Femur (tissue), 1 donor: ENCODE measurements at places on chromosomes 13 and 19.
A peak's percentile ranks its signal among the peaks of the same experiment; 100 is the strongest.

- DNase-seq, result peak; percentile 27
Observed at GRCh38 chr13:72536714-72537394, 190.6 kb downstream of the MZT1 start.

GRCh38 chr13:92158346-92158745, 759.9 kb downstream of the GPC5 start:
- DNase-seq, result no peak

DNA sequence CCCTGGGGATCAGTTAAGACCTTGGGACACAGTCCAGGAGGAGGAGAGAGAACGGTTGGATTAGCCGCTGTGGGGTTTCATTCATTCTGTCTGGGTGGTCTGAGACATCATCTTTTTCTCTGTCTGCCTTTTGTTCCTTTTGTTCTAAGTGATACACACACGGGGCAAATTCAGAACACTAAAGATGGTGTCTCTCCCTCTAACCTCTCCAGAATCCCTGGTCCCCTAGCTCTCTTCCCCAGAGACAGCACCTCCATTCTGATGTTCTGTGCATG, 5.0 kb downstream of the BICRA start:
- no peak for DNase-seq

GRCh38 chr13:33144358-33144784, 128.1 kb downstream of the KL start:
- DNase-seq, result no peak

DNA sequence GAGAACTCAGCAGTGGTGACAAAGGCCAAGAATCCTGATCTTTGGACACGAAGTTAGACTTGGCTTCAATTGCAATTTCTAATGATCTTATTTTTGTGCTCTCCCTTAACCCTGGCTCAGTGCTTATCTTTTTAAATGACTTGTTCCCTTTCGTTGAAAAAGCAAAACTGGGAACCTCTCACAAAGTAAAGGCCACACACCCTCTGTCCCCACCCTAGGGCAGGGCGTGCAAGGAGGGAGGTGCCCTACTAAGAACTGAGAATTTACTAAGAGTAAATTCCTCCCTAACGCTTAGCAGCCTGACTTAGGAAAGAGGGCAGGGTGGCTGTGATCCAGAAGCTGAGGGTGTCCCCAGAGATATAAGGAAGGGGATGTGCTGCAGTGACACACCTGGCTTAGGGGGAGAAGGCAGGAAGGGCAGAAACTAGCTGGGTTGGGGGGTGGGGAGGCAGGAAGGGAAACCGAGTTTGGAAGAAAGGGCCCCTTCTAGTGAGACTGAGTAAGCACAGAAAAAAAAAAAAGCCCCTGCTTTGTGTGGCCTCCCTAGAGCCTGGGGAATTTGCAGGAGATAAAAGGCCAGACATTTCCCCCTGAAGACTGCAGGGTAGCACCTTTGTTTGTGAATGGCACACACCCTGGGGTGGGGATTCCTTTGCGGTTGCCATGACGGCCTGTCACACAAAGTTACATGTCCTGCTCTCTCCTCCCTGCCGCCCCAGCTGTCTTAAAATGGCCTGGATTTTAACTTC, 435.1 kb downstream of the EFNB2 start:
- no peak for DNase-seq

GRCh38 chr19:34588249-34588648, 88.7 kb downstream of the SCGB2B2 start:
- no peak for DNase-seq

GRCh38 chr13:91986761-91987483, 588.5 kb downstream of the GPC5 start:
- DNase-seq, result no peak

DNA sequence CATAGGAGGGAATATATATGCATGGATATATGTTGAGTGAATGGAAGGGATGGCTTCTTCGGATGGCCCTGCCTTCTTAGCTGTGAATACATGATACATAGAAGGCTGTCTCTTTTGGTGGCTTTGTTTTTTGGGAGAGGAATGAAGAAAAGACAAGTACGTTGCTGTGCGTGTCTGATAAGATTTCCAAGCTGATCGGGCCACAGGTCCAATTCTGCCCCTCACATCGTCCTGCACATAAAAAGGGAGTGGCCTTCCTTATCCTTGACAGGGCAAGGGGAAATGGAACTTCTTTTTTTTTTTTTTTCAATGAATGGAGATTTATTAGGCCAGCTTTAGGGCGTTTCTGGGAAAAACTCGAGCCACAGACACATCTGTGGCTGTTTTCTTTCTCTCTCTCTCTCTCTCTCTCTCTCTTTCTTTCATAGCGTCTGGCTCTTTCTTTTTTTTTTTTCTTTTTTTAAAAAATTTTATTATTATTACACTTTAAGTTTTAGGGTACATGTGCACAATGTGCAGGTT, 103.8 kb upstream of the SPATA13 start:
- no peak for DNase-seq

DNA sequence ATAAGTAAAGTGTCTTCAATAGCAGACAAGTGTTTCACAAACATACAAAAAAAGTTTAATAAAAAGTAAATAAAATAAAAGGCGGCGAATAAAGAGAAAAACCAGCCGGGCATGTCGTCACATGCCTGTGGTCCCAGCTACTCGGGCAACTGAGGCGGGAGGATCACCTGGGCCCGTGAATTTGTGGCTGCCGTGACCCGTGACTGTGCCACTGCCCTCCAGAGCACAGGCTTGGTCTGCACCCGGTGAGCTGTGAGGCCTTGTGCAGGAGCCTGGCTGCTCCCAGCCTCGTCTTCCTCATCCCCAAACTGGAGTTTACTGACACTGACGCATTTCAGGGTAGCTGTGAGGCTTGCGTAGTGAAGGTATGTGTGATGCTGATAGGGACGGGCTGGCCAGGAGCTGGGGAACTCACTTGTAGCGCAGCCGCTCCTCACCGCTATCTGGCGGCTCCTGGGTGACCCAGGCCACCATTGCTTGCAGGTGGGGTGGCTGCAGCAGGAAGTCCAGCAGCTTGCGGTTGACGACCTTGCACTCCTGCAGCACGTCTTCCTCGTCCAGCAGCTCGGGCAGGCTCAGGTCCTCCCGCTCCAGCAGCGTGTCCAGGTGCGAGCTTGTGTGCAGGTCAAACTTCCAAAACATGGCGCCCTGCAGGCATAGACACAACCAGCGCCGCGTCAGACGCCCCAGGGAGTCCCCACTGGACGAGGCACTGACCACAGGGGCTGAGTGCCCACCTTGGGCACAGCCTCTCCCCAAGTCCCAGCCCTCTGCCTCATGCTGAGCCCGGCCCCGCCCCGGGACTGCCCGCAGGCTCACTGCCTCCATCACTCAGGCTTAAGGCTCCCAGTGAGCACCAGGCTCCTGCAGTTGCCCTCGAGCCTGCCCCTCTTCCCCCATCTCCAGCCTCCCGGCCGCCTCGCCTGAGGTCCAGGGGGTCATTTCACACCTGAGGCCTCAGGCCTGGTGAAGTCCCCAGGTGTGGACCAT, 12.1 kb downstream of the PPP6R1 start:
- peak; percentile 8 for DNase-seq

- no peak for DNase-seq
Observed at GRCh38 chr13:66655847-66656454, 574.2 kb downstream of the PCDH9 start.

DNA sequence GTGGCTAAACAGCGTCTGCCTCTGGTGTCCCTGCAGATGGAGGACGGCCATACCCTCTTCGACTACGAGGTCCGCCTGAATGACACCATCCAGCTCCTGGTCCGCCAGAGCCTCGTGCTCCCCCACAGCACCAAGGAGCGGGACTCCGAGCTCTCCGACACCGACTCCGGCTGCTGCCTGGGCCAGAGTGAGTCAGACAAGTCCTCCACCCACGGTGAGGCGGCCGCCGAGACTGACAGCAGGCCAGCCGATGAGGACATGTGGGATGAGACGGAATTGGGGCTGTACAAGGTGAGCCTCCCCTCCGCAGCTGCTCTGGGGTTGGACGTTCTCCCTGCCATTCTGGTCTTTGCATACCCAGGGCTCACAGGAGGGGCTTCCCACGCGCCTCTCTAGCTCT, 19.9 kb downstream of the UHRF1 start:
- DNase-seq, result no peak

- no peak for DNase-seq
Observed at GRCh38 chr13:75744127-75744526, 108.0 kb downstream of the LMO7 start.

- DNase-seq, result no peak
Observed at GRCh38 chr13:77207943-77208342, 119.0 kb downstream of the MYCBP2 start.

- DNase-seq, result no peak
Observed at GRCh38 chr13:30504081-30504480, 38.3 kb upstream of the HMGB1 start.

- no peak for DNase-seq
Observed at GRCh38 chr19:44947041-44947581, 1.3 kb downstream of the APOC2 start.

- no peak for DNase-seq
Observed at GRCh38 chr19:9641810-9642209, 20.8 kb upstream of the ZNF561 start.

DNA sequence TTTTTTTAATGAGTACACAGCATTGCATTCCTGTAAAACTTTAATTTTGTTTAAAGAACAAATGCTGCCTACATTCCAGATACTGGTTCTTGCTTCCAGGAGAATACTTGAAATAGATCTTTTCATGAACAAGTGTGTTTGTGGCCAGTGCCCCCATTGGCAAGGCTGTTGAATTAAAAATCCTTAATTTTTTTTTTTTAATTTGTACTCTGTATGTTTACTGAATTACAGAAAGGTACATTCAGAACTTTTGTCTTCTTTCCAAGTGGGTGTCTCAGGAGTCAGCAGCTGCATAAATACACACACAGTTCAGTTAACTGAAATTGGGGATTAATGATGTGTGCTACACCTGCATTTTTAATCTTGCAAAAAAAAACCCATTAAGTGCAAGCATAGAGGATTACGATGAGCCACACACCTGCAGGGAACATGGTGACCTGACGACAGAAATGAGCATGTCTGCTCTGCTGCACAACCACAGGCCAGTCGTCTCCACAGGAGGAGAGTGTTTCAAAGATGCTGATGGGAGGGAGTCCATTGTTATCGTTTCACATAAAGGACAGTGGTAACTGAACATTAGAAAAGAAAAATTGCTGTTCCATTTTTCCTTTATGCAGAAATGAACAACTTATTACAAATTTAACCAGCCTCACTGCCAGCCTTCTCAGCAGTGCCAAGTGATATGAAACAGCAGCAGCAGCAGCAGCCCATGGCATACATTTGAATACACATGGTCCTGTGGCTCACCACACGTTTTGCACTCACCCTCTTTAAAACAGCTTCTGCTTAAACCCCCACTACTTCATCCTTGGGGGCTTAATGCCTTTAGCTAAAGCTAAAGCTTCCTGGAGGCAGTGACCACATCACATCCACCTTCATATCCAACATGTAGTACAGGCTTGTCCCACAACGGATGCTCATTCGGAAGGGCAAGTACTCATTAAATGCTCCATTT, 72.3 kb upstream of the RFC3 start:
- no peak for DNase-seq

GRCh38 chr13:77565635-77566034, 30.1 kb downstream of the SCEL start:
- DNase-seq, result no peak

DNA sequence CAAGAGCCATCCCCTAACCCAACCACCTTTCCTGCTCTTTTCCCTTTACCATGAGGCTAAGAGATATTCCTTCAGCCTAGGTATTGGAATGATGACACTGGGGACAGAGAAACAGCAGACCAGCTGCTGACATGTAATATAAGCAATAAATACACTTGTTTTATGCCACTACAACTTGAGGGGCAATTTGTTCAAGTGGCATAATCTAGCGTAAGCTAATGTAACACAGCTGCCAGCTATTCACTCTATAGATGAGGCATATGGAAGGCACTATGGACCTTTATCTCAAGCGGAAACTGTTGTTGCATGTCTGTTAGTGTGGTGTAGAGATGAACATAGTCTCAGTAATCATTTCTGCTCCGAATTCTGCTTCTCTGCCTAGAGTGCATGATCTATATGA, 111.1 kb downstream of the STARD13 start:
- DNase-seq, result no peak

GRCh38 chr13:99153219-99153618, 47.4 kb upstream of the UBAC2 start:
- DNase-seq, result no peak

DNA sequence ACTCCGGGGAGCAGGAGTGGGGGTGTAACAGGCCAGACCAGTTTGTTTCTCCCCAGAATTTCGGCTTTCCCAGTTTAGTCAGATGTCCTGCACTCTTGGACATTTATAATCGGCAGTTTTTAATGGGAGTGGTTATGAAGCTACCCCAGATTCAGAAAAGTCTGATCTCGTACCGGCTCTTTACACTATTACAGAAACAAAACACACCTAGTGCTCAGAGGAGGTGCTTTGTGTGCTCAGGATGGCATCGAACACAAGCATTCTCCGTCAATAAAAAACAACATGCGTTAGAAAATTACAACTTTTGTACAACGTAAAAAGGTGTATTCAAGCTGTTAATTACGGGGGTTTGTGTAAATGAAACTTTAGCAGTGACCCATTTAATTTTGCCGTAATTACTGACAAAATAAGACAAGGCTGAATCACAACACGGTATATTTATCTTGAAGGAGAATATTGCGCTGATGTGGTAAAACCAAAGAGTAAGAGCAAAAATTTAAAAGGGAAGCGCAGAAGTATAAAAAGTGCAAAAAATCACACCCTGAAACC, 6.6 kb upstream of the SOX1 start:
- no peak for DNase-seq

- no peak for DNase-seq
Observed at GRCh38 chr13:104426435-104426834, 1360.2 kb upstream of the SLC10A2 start.

DNA sequence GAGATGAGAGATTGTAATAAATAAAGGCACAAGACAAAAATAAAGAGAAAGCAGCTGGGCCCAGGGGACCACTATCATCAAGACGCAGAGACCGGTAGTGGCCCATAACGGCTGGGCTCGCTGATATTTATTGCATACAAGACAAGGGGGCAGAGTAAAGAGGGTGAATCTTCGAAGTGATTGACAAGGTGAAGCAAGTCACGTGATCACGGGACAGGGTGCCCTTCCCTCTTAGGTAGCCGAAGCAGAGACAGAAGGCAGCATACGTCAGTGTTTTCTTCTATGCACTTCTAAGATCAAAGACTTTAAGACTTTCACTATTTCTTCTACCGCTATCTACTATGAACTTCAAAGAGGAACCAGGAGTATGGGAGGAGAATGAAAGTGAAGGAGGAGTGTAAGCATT, 4.6 kb upstream of the PRKCG start:
- no peak for DNase-seq

GRCh38 chr13:56201834-56202233, 938.9 kb upstream of the PRR20A start:
- DNase-seq, result no peak

GRCh38 chr13:22855926-22856325, 324.9 kb upstream of the SGCG start:
- no peak for DNase-seq
